Activated T-cell treated with anti-CD3 and anti-CD28 coated beads for 1 hour (primary cell): ENCODE measurements at places on chromosomes 5 and 9.

GRCh38 chr5:74380193-74380592, 260.3 kb downstream of the ENC1 start:
- no peak for DNase-seq

DNA sequence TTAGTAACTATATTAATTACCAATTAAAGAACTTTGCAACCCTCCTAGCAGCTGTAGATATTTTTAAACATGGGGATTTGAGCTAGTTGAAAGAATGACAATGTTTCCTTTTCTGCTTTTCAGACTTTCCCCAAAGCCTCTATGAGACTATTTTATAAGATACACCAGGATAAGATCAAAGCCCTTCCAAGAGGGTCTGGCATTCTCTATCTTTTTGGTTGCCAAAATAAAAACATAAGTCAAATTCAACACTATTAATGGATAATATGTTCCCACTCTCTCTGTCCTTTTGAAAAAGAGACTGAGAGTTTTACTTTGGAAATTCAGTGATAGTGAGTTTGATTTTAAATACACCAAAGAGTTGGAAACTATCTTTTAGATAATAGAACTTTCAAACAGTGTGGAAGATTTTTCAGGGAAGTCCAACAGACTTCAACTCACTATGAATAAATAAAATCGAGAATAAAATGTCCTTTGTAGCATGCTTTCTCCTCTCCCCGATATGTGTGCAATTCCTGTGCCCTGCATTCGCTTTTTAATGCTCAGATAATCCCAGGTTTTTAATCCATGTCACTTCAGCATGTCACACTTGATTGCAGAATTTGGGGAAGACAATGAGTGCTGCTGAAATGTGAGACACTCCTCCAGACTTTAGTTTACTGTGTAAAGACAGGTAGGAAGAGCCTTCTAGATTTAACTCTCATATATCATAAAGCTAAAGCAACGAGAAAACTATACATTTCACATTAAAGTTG, 1095.7 kb upstream of the DMAC1 start:
- DNase-seq, result no peak

DNA sequence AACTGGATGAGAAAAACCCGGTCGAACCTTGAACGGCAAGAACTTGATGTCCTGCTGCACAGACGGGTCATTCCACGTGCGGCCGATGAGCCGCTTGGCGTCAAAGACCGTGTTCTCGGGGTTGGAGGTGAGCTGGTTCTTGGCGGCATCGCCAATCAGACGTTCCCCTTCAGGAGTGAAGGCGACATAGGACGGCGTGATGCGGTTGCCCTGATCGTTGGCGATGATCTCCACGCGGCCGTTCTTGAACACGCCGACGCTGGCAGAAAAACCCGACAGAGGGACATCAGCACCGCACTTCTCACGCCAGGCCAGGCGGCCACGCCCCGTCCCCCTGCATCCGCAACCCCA, 519 bp downstream of the HSPA5 start:
- DNase-seq, result peak; percentile 24

- DNase-seq, result no peak
Observed at GRCh38 chr5:136799806-136800372, 434.5 kb upstream of the TRPC7 start.

DNA sequence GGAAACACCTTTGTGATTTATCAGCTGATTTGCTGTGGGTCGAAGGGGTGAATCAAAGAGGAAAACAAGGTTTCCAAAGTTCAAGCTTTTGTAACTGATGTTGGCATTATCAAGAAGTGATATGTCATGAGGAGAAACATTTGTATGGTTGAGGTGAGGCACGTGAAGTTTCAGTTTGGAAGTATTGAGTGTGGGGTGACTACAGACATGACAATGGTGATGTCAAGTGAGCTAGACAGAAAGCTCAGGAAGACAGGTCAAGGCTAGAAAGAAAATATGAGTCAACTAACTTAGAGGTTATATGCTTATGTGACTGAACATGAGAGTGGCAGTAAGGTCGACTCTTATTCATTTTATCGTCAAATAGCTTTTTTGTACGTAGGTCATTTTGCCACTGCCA, 99.1 kb downstream of the RAB3C start:
- DNase-seq, result no peak

GRCh38 chr9:131837316-131837715, 97.4 kb upstream of the RAPGEF1 start:
- no peak for DNase-seq

GRCh38 chr5:128535251-128535650, 2.8 kb downstream of the FBN2 start:
- DNase-seq, result no peak

- DNase-seq, result no peak
Observed at GRCh38 chr5:61701877-61702602, 370.0 kb downstream of the ZSWIM6 start.

- no peak for DNase-seq
Observed at GRCh38 chr9:26747611-26748010, 145.0 kb downstream of the CAAP1 start.

DNA sequence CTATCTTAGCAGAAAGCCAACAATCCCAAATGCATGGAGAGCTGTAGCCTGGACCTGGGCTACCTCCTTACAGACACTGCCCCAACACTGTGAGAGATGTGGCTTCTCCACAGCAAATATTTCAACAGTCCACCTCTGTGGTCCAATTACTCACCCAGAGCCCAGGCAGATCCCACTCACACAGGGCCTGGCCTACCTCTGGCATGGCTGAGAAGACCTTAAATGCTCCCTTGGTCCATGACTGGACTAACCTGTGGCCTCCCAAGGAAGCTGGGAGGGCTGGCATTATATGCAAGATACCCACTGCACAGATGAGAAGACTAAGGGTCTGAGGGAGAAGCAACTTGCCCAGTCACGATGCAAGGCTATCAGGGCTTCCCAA, 22.8 kb upstream of the SLC25A51 start:
- DNase-seq, result no peak

GRCh38 chr5:115894342-115894741, 52.6 kb downstream of the AP3S1 start:
- no peak for DNase-seq

- DNase-seq, result no peak
Observed at GRCh38 chr9:103167530-103167929, 172.4 kb downstream of the CYLC2 start.

- no peak for DNase-seq
Observed at GRCh38 chr5:35488791-35489190, 128.9 kb upstream of the SPEF2 start.

- no peak for DNase-seq
Observed at GRCh38 chr5:35830587-35830986, 26.1 kb upstream of the IL7R start.

- DNase-seq, result no peak
Observed at GRCh38 chr9:77794985-77795384, 146.9 kb upstream of the GNA14 start.

GRCh38 chr5:132505641-132506040, 15.1 kb upstream of the IRF1 start:
- no peak for DNase-seq

GRCh38 chr5:173247510-173247909, 12.5 kb upstream of the NKX2-5 start:
- DNase-seq, result no peak

GRCh38 chr5:32312595-32313332, at the start of gene MTMR12:
Gene MTMR12 (minus strand): TSS chr5:32312939. CDS start chr5:32312838, 101 bp downstream.
- peak; percentile 100 for DNase-seq

DNA sequence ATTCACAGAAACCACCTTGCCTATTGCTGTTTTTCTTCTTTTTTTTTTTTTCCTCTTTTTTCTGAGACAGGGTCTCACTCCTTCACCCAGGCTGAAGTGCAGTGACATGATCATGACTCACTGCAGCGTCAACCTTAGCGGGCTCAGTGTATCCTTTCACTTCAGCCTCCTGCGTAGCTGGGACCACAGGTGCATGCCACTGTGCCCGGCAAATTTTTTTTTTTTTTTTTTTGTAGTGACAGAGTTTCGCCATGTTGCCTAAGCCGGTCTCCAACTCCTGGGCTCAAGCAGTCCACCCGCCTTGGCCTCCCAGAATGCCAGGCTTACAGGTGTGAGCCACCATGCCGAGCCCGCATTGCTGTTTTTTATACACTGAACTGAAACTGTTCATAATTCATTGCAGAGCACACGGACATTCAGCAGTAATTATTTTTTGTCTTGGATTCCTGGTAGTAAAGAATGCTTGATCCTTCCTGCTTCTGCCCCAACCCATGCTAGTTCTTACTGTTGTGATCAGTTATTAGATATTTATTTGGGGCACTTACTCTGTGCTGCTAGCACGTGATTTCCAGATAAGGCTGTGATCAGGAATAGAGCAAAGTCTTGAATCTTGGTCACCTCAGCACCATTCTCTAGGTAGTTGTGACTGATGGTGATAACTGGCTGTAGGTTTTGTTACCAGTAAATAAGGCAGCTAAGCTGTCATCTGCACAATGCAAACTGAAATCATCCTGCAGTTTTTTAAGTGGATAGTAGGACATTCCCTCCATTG, 14.0 kb downstream of the MAP3K1 start:
- DNase-seq, result no peak

DNA sequence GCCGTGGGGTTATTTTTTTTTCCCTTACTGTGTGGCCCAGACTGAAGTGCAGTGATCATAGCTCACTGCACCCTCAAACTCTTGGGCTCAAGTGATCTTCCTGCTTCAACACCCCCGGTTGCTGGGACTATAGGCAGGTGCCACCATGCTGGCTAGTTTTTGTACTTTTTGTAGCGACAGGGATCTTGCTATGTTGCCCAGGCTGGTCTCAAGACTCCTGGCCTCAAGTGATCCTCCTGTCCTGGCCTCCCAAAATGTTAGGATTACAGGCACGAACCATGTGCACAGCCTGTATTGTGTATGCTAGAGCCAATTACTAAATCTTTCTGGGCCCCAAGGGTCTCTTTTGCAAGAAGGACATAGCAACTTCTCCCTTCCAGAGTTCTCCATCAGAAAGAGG, 23.1 kb downstream of the GALNT10 start:
- no peak for DNase-seq

GRCh38 chr5:26847041-26847736, 191.2 kb downstream of the CDH9 start:
- no peak for DNase-seq

DNA sequence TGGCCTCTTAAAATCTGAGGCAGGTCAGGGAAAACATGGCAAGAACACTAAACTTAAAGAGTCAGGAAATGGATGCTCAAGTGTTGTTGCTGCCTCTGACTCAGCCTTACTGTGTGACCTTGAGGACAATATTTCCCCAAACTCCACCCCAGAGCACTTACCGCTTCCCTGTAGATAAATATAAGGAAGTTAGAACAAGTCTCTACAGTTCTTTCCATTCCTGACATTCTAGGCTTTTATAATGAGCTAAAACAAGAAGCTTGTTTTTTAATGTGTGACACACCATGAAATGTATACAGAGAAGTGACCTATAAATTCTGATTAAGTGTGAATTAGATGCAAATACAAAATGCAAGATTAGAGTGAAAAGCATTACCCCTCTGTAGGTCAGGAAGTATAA, 129.3 kb downstream of the GRIA1 start:
- no peak for DNase-seq

DNA sequence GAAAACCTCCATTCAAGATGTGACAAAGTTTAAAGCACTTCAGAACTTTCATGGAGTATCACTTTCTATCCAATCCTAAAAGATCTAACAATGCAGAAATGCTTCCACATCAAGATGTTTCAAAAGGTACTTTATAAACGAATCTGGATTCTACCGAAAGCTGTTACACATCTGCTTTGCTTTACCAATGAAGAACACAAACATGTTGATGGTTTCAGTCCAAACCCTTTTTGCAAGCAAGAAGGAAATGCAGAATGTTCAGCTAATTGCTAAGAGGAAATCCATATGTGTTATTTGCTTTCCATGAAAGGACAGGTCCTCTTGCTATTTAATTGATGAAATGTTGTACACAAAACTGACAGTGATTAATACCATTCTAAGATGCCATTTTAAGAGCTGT, 419.6 kb downstream of the EFNA5 start:
- DNase-seq, result no peak

- DNase-seq, result no peak
Observed at GRCh38 chr9:4196886-4197285, 103.0 kb downstream of the GLIS3 start.

DNA sequence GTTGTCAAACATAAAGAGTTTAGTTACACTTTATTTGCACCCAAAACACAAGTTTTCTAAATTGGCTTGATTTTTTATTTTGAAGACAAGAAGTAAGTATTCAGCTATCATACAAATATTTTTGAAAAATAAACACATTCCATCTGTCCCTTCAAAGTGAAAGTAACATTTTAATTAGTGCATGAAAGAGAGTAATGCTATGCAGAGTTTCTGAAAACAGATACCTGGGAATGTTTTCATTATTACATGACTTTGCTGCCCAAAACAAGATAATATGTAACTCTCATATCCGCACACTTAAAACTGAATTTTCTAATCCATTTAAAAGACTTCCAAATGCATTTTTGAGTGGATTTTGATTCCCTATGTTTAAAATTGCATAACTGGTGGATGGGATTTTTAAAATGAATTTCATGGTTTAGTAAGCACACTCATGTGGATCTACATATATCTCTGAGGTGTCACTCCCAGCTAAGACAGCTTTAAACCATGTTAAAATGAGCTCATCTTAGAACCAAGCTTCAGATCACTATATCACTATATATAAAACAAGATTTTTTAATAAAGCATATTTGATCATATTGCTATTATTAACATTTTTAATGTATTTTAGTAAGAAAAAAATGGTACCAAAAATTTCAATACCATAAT, 127.5 kb downstream of the ATPSCKMT start:
- DNase-seq, result no peak

- DNase-seq, result no peak
Observed at GRCh38 chr9:83473488-83473971, 64.7 kb downstream of the FRMD3 start.

- no peak for DNase-seq
Observed at GRCh38 chr9:19192202-19193028, 38.1 kb upstream of the DENND4C start.

- DNase-seq, result peak; percentile 41
Observed at GRCh38 chr5:180670586-180671359, 21.4 kb upstream of the FLT4 start.

GRCh38 chr5:127615916-127616315, 33.0 kb upstream of the CTXN3 start:
- DNase-seq, result no peak

GRCh38 chr5:172946146-172946545, 13.1 kb upstream of the RPL26L1 start:
- no peak for DNase-seq

GRCh38 chr5:60540856-60541805, 158.8 kb downstream of the DEPDC1B start:
- DNase-seq, result no peak

- no peak for DNase-seq
Observed at GRCh38 chr5:42621662-42622061, 135.0 kb upstream of the CCDC152 start.

- no peak for DNase-seq
Observed at GRCh38 chr5:7068899-7069298, 327.0 kb upstream of the ADCY2 start.

GRCh38 chr9:30799527-30800101, 1584.8 kb upstream of the ACO1 start:
- DNase-seq, result no peak
